ENCODE measurements at places on chromosomes 13 and 19.
A peak's percentile ranks its signal among the peaks of the same experiment; 100 is the strongest.

- peak; percentile 16 for DNase-seq
Observed at GRCh38 chr19:46218160-46218559, 11.4 kb upstream of the IGFL1 start.

GRCh38 chr13:29073755-29074154, 253.6 kb downstream of the MTUS2 start:
- no peak for DNase-seq

GRCh38 chr19:56174550-56174949, 1.3 kb upstream of the GALP start:
- DNase-seq, result no peak

- DNase-seq, result peak; percentile 66
Observed at GRCh38 chr13:50080203-50080910, 65.1 kb downstream of the KCNRG start.

DNA sequence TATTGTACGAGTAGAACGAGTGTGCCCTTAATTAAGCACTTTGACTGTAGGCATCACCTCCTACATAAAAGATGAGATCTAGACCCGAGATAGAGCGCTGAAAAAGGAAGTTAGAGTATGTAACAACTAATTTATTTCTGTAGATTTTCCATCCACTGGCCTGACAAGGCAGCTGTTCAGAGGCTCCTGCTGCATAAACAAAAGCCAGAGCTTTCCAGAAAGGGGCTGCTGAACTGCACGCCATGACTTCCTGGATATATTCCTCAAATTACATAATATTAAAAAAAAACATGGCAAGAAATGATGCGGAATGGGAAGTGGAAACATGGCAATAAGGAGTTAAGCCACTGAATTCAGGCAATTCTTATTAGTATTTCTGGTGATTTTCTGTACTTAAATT, 89.7 kb downstream of the AKAP11 start:
- DNase-seq, result no peak

DNA sequence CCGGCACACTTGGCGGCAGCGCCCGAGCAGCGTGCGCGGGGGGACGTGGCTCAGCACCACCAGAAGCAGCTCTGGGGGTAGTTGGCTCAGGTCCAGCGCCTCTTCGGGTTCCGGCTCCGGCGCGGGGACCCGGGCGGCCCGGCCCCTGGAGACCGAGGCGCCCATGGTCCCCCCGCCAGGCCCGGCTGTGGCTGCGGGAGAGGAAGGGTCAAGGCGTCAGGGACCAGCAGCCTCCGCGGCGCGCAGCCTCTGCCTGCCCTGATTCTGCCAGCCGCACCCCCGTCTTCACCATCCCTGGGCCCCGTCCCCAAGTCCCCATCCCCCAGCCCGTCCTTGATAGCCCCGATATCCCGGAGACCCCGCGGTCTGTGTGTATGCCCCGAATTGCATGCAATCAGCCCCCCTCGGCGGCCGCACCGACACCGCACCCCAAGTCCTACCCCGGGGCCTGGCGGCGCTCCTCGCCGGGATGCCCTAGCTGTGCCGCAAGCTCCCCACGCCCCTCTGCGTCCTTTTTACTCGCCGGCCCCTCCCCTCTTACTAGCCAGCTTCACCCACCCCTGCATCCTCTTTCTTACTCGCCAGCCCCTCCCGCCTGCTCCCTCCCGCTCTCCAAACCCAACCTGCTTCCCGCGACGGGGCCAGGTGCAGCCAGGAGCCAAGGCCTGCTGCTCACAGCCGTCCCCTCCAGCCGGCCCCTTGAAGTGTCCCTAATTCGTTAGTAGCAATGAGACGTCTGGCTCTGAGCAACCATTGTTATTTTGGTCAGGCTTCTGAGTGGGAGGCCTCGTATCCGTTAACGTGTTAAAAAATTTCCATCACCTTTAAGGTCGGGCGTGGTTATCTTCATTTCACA, at the start of gene FBXO27:
FBXO27 (minus strand) TSS at position 487 of the 856 bp plus-strand sequence; CDS start at position 165, 322 bp downstream.
- DNase-seq, result peak; percentile 12

DNA sequence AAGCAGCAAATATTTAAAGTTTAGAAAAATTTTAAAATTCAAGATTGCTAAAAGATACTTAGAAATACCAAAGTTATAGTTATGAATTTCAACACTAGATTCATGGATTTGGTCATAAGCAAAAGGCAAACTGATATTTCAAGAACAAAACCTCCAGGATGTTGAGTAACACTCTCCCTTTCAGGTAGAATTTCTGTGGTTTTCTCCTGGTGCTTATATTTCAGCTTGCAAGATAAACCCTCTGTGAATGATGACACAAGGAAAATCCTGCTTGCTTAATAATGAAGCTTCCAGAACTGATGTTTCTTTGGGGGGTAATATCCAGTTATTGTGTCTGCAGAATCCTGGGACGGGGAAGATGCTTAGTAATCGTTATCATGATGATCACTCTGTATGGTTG, 320.3 kb upstream of the EDNRB start:
- no peak for DNase-seq

DNA sequence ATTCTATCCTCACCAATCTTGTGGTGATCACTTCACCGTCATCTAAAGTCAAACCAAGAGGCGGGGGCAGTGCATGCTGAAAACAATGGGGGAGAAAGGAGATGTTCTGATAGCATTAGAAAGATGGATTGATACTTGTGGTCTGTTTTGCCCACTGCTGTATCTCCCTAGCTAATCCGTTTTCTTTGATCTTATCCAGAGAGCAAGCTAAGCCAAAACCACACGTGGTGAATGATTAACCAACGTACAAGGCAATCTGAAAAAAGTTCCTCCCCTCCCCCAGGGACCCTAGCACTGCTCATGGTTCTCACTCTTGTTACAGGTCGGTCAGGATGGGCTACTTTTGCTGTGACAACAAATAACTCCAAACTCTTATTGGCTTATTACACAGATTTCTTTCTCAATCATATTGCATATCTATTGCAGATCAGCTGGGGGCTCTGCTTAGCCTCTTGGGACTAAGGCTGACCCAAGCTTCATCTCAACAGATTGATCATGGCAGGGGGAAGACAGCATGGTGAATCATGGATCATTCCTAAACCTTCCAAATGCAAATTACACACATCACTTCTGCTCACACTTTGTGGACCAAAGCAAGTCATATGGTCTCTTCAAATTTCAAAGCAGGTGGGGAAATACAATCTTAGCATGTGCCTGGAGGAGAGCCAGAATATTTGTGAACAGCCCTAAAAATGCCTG, 11.9 kb upstream of the C13orf42 start:
- DNase-seq, result no peak

GRCh38 chr13:45575830-45576180, 39.7 kb downstream of the ERICH6B start:
- DNase-seq, result no peak

- DNase-seq, result no peak
Observed at GRCh38 chr13:73991884-73992283, 142.3 kb downstream of the KLF12 start.

DNA sequence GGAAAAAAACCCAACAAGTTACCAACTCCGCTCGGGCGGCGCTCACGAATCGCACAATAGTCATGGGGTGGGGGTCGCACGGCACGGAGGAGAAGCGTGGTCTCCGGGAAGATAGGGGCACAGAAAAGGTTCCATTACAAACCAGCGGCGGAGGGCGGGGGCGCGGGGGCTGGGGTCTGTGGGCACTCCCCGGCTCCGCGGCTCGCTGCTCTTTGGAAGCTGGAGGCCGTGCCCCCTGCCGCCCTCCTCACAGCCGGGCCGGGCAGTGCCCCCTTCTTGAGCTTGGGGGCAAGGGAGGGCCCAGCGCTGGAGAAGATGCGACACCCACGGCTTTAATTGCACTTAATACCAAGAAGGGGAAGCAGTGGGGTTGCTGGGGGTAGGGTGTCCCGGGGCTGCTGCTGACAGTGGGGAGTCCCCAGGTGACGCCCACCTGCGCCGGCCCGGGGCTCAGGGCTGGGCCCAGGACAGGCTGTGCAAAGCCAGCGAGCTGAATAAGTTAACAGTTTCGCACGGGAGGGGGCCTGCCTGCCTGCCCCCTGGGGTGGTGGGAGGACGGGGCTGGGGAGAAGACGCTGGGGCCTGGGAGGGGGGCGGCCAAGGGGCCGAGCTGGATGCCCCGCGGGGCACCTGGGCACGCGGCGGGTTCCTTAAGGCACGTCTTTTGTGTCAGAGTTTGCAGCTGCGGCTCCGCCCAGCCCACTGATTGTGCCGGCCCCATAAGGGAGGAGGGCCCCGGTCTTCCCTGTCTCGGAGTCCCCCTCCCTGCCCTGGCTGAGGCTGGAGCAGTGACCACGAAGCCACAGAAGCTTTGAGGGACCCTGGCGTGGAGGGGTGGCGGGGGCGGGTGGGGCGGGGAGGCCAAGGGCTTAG, 9.8 kb downstream of the DCAF15 start:
- no peak for DNase-seq

- no peak for DNase-seq
Observed at GRCh38 chr19:38695317-38695683, 47.9 kb downstream of the ACTN4 start.

DNA sequence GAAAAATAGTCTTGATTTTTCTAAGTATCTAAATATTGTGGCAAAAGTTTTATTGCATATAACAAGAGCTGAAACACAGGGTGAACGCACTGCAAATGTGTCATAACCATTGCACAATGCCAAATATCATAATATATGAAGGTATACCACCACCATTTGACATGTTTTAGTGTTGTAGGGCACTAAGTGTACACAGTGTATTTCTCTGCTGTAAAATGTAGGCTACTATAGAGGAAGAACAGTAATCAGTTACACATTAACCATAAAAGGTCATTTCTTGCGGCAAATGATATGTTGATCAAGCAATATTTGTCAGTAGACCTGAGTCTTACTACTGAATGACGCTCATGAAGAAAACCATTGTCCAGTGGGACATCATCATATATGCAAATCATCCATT, 18.3 kb upstream of the KLF5 start:
- DNase-seq, result no peak

Measured in iris pigment epithelial cell (primary cell).